EL (cell line): ENCODE measurements at places on chromosomes 6 and 20.

- DNase-seq, result no peak
Observed at GRCh38 chr6:115899730-115900282, 160.9 kb downstream of the FRK start.

GRCh38 chr6:84150705-84151104 is 76.7 kb downstream of the CEP162 start:
- peak; percentile 78 for DNase-seq

GRCh38 chr6:3612341-3613041 is 139.0 kb downstream of the PXDC1 start:
- peak; percentile 95 for DNase-seq

- DNase-seq, result peak; percentile 8
Observed at GRCh38 chr6:79635232-79635543, 4.1 kb downstream of the SH3BGRL2 start.

- DNase-seq, result no peak
Observed at GRCh38 chr6:39263303-39264037, 34.2 kb upstream of the KCNK5 start.
